ENCODE measurements at places on chromosomes 11 and 22. TPM values are rescaled to one million over a fixed set of nuclear protein-coding genes. Genes with fewer than 3 reads are reported as not detected.

The TRIM48 gene
- total RNA-seq, result not detected

- peak; percentile 65 for DNase-seq
Measured at GRCh38 chr11:119318240-119319135, 1.6 kb upstream of the MCAM start.

DNA sequence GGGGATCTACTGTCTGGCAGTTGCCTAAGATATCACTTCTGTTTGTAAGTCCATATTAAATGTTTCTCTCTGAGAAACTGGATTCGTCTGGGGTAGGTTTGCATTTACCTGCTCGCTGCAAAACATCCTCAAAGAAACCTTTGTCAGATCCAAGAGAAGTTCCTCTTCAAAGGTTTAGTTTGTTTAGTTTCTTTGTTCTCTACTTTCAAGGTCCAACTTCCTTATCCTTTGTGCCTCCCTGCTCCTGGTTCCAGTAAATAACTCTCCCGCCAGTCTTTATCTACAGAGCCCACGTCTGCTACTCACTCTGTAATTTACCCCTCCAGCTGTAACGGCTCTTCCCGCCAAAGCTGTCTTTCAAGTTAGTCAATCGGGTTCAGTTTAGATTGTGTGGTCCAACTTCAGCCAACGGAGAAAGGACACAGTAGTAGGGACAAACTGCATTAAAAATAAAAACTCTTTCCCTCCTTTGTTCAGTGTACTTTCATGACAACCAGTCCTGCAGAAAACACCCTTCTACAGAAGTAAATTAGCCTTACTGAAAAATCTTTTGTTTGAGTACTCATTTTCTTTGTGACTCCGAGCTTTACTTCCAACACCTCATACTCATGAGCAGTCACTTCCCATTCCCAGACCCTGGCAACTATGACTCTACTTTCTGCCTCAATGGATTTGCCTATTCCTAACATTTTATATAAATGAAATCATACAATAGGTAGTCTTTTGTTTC lies 41.0 kb downstream of the TMPRSS5 start:
- no peak for DNase-seq

- no peak for DNase-seq
Measured at GRCh38 chr22:37607935-37608476, 628 bp upstream of the GGA1 start.

- no peak for DNase-seq
Measured at GRCh38 chr11:15112131-15112541, 2.6 kb upstream of the INSC start.

- DNase-seq, result no peak
Measured at GRCh38 chr11:75574698-75575602, 12.9 kb downstream of the SERPINH1 start.

DNA sequence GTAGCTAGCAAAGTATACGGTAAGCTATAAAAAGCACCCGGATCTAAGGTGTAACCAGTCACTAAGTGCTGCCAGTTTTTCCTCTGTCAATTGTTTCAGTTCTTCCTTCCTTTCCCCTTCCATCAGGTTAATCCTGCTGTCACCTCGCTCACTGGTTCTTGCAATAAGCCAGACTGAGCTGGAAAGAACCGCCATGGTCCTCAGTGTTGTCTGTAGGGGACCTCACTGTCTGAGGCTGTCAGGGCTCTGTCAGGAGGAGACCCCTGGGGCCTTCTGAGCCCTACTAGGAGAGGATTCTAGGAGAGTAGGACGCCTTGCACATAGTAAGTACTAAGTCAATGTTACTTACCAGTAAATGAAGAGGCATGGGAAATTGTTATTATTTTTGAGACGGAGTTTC lies 1.4 kb upstream of the TBC1D22A start:
- DNase-seq, result no peak

- no peak for DNase-seq
Measured at GRCh38 chr11:134822897-134823296, 410.9 kb upstream of the B3GAT1 start.

- no peak for DNase-seq
Measured at GRCh38 chr11:92251980-92252379, 27.4 kb downstream of the FAT3 start.

DNA sequence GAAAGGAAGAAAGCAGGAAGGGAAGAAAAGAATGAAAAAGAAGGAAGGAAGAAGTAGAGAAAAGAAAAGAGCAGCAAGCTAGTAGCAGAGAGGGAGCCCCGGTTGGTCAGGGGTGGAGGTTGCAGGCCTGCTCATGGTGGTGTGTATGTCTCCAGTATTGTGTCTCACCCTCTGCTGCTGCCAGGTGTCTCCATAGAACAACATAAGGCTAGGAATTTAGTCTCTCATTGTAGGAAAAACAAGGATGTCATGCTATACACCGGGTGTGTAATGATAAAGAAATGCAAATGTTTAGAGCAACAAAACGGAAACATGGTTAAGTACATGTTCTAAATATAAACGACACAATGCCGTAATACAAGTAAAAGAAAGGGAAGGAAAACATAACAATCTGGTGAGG lies 342.5 kb downstream of the NTM start:
- no peak for DNase-seq

- DNase-seq, result no peak
Measured at GRCh38 chr11:119991669-119992068, 146.2 kb downstream of the TRIM29 start.

DNA sequence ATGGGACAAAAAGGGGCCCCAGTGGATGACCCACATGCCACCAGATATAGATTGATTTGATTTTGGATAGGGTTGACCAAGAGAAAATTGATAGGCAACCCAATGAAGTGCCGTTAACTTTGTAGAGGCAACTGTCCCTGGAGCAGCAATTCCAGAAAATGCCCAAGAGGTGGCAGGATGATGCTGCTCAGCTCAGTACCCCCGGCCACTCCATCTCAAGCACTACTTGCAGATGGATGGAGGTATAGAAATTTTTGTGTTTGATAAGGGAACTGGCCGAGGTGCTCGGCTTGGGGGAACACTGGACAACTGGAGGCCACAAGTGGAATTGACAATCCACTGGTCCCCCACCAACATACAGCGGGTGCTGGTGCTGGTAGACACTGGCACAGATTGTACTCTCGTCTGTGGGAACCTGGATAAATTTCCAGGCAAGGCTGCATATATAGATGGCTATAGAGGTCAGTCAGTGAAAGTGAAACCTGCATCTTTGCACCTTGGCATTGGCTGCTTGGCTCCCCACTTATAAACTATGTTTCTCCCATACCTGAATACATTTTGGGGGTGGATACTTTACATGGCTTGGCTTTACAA lies 86.3 kb downstream of the CCDC83 start:
- peak; percentile 30 for DNase-seq

Measured in umbilical cord (tissue), 2 donors.